ENCODE measurements at places on chromosomes 7 and 10. TPM values are rescaled to one million over a fixed set of nuclear protein-coding genes. Genes with fewer than 3 reads are reported as not detected.

- no peak for ATAC-seq
Observed at GRCh38 chr10:6532321-6532720, 47.8 kb downstream of the PRKCQ start.

TMEM139 gene
- 1.1 TPM for total RNA-seq

LIPA gene
- 21.3 TPM for total RNA-seq

FRAT1 gene
- 4.3 TPM for total RNA-seq

CYCS gene
- total RNA-seq = 148 TPM

DNA sequence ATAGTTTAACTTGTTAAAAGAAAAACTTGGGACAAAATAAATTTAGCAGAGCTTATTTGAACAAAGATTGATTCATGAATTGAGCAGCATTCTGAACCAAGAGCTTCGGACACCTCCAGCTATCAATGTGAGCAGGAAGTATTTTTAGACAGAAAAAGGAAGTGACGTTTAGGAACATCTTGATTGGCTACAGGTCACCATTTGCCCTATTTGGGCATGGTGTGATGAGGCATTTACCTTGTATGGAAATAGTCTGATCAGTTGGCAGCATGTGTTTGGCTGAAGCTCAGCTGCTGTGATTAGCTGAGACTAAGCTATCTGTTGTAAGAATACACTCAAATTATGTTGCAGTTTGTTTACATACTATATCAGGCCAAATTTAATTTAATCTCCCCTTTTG lies 185.1 kb downstream of the ATRNL1 start:
- ATAC-seq = no peak

EFCAB10 gene
- 3.2 TPM for total RNA-seq

DNA sequence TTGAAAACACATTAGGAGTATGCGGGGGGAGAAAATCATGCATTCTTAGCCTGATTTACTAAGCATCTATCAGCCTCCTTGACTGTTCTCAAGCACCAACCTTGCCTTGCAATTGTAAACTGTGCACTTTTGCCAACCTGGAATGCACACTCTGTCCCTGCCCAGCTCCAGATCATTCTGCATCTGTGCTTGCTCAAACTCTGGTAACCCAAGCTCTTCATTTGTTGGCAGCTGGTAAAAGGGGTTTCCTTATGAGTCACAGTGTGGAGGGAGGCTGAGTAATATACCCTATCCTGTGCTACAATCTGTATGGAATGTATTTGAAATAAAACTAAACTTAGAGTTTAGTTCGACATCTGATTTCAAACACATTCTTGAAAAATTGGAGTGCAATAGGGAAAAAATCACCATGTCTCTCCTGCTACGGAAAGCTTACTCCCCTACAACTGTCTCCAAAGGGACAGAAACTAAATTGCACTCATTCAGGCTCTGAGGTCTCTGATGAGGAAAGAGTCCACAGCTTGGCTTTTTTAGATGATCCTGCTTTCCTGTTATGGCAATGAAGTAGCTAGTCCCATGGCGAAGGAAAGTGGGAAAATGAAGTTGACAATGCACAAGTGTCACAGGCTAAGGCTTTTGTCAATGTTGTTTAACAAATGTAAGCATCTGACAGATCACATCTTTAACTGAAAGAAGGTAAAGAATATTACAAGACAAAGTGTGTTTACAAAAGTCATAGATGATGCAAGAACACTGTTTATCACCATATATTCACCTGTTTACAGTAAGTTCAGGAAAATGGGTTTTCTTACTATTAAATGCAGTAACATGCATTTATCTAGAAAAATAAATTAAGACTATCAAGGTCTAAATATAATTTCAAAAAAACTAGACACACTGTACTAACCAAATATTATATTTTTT lies 61.9 kb downstream of the TES start:
- ATAC-seq = peak; percentile 32

SNX10 gene
- 3.0 TPM for total RNA-seq

DNA sequence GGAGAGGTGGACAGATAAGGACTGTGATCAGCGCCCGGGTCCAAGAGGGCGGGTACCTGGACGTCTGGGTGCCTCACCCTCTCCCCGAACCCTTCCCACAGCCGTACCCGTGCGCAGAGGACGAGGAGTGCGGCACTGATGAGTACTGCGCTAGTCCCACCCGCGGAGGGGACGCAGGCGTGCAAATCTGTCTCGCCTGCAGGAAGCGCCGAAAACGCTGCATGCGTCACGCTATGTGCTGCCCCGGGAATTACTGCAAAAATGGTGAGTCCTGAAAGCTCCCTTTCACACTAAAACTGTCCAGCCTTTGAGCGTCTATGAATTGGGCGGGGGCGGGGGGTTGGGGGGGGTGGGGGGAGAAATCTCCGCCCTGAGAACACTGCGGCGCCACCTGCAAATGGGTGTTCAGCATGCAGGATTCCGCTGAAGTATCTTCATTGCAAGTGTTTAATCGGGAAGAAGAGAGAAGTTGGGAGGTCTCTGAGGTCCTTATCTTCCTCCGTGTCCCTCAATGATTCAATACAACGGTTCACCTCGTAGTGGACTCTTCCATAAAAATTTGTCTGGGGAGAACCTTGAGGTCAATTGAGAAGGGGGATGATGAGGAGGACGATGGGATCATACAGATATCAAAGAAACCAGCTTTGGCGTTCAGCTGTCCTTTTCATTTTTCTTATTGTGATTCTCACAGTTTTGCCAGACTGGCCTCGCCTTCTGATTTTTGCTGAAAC lies 906 bp downstream of the DKK1 start:
- peak; percentile 58 for ATAC-seq

- no peak for ATAC-seq
Observed at GRCh38 chr10:125125951-125126735, 34.2 kb downstream of the CTBP2 start.

EN2 gene
- 0.78 TPM for total RNA-seq

LIPK gene
- total RNA-seq = not detected

DNA sequence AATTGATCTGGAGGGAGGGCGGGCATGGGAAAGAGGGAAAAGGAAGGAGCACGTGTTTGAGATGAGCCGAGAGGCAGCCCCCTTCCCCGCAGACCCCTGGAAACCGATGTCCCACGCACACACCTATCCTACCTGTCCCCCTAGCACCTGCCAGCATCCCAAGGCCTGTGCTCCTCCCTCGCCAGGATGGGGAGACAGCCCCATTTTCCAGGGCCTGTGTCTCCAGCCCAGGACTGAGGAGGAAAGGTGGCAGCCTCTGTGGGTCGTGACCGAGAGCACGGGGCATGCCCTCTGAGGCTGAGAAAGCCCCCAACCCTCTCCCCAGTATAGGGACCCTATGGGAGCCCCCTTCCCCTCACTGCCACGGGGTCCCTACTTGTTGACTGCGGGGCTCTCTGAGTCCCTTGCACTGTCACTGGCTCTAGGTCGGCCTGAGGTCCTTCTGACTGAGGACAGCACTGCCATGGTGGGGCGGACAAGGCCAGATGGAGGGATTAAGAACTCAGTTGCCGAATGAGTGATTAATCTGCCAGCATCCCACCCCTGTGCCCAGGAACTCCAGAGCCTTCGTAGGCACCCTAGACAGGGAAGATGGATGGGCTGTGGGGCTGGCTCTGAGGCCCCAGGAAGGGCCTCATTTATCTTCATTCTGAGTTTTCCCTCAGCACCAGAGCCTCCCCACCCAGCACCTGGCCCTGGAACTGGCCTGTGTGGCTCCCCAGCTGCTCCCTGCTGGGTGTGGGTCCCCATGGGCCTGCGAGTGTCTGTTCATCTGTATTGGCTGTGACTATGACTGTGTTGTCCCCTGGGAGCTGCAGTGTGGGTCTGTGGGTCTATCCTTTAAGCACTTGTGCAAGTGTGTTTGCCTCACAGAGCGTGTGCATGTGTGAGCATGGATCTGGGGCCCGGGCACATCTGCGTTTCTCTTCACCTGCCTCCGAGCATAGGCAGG lies 26.0 kb downstream of the CRHR2 start:
- ATAC-seq = peak; percentile 89

SLC13A1 gene
- 0.06 TPM for total RNA-seq

ANKMY2 gene
- 27.0 TPM for total RNA-seq

MCM10 gene
- 0.36 TPM for total RNA-seq

DNA sequence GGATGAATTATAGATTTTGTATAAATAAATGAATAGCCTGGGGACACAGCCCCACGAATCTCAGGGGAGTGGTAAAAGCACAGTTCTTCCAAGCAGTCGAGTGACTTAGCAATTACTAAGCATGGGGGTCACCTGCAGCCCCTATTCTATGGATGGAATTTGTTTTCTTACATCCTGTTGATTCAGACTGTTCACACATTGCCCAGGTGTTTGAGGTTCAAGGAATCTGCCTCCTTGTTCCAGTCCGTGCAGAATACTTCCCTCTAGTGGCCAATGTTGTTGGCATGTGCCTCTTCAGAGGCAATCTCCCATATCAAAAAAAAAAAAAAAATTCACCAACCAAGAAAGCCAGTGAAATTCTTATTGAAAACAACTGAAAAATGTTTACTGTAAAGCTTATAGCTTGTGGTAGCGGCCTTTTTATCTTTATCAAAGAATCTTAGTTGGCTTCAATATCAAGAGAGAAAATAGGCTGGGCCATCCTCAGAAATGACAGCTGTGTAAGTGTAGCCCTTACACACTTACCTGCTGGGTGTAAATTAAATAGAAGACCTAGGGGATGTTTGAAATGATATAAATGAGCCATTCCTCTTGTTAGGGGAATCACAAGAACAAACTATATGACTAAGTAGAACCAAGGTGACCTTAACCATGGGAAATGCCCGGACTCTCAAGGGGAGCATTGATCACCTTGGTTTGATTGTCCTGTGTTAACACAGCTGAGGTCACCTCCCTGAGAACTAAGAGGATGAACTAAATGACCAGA lies 7.8 kb downstream of the LIPM start:
- peak; percentile 26 for ATAC-seq

GRCh38 chr10:103042908-103043307 lies 124.8 kb downstream of the CNNM2 start:
- no peak for ATAC-seq

DNA sequence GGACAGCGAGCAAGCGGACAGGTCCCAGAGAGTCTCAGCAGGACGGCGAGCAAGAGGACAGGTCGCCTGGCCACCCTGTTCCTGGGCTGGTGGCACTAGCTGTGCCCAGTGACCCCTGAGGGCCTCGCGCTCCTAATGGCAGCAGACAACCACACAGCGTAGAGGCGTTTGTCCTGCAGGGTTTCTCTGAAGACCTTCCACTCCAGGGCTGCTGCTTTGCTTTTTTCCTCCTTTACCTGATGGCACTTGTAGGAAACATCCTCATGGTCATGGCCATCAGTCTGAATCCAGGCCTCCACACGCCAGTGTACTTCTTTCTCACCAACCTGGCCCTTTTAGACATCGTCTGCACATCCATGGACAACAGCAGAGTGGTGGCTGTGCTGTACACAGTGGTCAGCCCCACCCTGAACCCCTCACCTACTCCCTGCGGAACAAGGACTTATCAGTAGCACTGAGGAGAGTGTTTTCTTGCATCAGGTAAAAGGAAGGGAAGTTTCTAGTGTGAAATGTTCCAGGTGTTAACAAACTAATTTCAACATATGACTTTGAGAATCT lies 27.4 kb downstream of the SCART1 start:
- ATAC-seq = no peak

DNA sequence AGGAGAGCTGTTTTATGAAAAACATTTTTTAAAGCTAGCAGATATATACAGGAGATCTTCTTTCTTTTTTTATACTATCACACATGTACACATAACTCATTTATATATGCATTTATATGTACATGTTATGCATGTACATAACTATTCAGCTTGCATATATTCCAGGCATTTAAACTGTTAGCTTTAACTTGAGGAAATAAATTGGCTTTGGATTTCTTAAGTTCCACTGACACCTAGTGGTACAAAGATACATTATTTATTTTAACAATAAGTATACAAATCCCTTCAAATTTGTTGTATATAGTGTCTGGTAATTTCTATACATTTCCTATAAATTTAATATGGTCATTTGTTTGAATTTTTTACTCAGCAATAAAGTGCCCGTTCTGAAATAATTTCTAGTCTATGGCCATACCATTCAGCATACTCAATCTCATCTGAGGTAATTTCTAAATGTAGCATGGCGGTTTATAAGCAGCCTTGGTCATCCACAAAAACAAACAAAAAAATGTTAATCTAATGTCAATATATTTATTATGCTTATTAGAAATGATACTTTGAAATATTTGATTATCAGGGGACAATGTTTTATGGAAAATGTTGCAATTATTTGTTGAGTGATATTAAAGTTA lies 11.6 kb downstream of the ZDHHC6 start:
- ATAC-seq = no peak

PLEKHS1 gene
- 0.47 TPM for total RNA-seq

MYL10 gene
- not detected for total RNA-seq

- no peak for ATAC-seq
Observed at GRCh38 chr7:75657866-75658265, 80.9 kb downstream of the HIP1 start.

GRCh38 chr10:27356738-27357137 lies 116.1 kb upstream of the ACBD5 start:
- ATAC-seq = no peak

BNIP3 gene
- total RNA-seq = 86.5 TPM

- no peak for ATAC-seq
Observed at GRCh38 chr7:27224983-27225934, 17.3 kb upstream of the EVX1 start.

BAZ1B gene
- total RNA-seq = 87.9 TPM

- ATAC-seq = peak; percentile 51
Observed at GRCh38 chr7:4792537-4793126, 17.2 kb downstream of the AP5Z1 start.

DNA sequence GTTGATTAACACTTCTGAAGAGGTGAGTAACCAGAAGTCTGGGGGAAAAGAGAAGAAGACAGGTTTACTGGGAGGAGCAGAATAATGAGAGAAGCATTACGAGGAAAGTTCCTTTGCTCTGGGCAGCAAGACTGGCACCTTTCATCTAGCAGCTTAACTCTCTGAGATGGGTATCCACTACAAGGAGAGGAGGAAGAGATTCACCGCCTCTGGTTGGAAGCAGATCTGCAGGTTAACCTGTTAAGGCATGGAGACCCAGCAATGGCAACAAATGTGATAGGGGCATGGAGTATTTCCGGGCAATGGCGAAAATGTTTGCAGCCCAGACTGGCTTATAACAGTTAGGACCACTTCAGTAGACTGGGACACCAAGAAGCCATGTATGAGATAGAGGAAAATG lies 162.2 kb downstream of the TFEC start:
- peak; percentile 16 for ATAC-seq

GRCh38 chr10:17144757-17145156 lies 15.1 kb upstream of the CUBN start:
- ATAC-seq = no peak

CHCHD1 gene
- 35.9 TPM for total RNA-seq

DNA sequence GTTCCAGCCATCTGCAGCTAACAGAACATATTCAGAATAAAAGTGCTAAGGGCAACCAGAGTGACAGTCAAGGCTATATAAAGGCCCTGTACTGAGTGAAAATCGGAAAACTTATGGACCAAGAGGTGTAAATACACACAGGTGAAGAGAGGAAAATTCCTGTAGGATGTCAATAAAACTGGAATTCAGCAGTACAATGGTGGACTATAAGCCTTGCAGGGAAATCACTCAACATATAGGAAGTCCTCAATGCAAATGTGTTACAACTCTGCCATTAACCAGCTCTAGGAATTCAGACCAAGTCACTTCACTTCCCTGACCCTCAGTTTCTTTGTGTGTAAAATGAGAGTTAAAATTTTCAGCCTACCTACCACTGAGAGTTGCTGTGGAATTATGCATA lies 7.7 kb downstream of the USP6NL start:
- no peak for ATAC-seq
